ENCODE measurements at places on chromosomes 6 and 20.

GRCh38 chr6:92979281-92979680 is 440.1 kb downstream of the EPHA7 start:
- DNase-seq, result no peak

DNA sequence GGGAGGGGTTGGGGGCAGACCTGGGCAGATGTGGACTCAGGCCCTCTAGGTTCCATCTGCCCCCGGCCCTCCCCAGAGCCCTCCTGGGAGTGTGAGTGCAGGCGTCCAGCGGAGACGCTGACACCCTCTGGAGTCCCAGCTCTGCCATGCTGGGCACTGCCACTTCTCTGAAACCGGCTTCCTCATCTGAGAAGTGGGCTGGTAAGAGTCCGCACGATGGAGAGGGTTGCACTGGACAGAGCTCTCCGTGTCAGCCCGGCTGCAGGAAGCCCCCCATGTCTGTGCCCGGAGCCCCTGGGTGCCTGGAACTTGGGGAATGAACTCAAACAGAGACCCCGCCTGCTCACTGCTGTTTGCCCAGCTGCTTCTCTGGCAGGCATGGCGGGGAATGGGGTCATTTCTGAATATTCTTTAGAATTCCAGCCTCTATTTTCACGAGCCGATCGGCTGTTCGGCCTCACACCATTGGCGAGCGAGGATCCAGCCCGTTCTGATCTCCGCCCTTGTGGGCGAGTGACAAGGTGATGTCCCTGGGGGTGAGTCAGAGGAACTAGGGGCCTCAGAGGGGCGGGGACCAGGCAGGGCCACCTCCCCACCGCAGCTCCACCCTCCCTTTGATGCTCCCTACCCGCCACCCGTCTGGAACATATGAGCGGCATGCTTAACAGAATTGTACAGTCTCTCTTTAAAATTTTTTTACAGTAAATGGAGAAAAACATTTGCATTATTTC is 47.8 kb upstream of the GATA5 start:
- no peak for DNase-seq

GRCh38 chr6:35411066-35411465 is 41.1 kb upstream of the FANCE start:
- DNase-seq, result no peak

- DNase-seq, result no peak
Measured at GRCh38 chr6:104404377-104404776, 455.3 kb downstream of the HACE1 start.

DNA sequence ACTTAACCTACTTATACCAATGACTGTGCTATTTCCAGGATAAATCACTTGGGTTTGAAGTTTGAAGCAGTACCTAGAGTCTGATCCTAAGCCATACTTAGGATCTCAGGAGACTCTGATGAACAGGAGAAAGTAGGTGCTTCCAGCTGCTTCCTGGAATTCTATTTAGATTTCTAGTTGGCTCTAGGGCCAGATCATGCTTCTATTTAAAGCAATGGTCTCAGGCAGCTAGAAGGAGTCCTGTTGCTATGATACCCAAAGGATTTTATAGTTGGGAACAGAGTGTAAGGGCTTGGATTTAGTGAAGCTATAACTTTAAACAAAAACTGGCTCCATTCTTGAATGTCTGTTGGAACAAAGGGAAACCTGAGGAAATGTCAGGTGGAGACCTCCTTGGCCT is 52.4 kb upstream of the TINAG start:
- DNase-seq, result no peak

DNA sequence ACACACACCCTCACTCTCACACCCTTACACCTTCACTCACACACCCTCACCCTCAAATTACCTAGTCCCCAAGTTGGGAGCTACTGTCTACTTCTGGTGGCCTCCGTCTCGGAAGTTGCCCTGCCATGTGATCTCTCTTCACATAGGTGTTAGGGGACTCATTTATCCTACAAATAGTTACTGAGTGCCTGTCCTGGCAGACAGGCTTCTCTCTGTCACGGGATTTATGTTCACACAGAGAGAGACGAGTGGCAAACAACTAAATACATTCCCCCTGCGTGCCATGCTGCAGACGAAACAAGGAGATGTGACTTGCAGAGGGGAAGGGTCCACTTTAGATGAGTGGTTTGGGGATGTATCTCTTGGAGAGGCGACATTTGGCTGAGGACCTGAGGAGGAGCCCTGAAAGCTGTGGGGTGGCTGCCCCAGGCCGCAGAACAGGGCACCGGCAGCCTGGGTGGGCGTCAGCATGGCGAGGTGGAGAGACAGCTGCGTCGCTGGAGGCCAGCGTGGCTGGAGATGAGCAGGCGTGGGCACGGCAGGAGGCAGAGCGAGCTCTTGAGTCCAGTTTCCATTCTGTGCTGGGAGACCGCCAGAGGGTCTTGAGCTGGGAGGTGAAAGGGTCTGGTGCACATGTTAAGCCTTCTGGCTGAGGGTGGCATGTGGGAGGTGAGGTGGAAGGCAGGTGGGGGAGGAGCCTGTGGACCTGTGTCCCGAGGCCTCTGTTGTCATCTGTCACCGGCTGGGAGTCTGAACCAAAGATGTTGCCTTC is 17.2 kb downstream of the DYNLT1 start:
- no peak for DNase-seq

Data from H54 (cell line).